NCI-H526 treated with DMSO at 0.1 percent for 48 hours (cell line): ENCODE measurements at places on chromosomes 12 and 14.

- peak; percentile 9 for DNase-seq
These were observed 36.8 kb upstream of the G2E3 start for GRCh38 chr14:30521899-30522736.

- peak; percentile 41 for DNase-seq
These were observed 107.1 kb downstream of the TMTC2 start for GRCh38 chr12:82793751-82794281.

- DNase-seq: no peak
These were observed 6.1 kb downstream of the IFI27L2 start for GRCh38 chr14:94123296-94123695.

GRCh38 chr12:3863756-3864155 lies 9.4 kb downstream of the PARP11 start:
- DNase-seq: no peak

GRCh38 chr12:70157099-70157498 lies 86.1 kb upstream of the CNOT2 start:
- DNase-seq: no peak

DNA sequence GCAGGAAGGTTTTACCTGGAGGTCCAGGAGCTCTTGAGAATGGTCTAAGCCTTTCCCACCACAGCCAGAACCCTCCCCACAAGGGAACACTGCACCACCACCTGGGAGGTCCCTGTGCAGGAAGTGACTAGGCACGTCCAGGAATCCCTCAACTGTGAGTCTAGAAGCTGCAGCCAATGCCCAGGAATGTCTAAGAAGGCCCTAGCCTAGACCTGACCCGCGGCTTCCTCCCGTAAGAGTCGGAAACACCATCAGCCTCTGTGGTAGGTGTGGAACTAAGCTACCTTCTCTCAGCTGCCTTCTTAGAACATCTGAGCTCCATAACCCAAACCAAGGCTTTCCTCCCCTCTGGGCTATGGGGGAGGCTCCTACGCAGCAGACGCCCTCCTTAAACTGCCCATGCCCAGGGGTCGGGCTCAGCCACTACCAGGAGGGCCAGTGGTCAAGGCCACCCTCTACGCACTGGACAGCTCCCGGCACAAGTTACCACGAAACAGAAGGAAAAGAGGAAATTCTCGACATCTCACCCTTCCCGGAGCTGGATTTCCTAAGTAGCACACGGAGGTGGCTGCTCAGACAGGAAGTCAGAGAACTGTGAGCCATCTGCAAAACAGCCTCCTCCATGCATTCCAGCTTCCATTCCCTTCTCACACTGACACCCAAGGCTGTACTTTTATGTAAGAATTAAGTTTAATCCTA lies 25.5 kb downstream of the ZFYVE21 start:
- no peak for DNase-seq

DNA sequence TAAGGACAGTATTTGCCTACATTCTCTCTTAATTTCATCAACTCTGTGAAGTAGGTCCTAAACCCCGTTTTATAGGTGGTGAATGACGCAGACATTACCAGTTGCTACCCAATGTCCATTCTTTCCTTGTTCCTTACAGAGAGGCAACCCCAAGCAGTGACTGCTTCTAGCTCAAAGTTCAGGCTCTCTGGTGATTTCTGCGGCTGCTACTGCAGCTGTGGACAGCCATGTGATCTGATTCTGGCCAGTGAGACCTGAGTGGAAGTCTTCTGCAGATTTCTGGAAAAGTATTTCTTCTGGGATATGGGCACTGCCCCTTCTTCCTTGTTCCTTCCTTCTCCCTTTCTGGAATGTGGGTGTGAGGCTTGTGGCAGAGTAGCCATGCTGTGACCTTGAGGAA lies 82.9 kb downstream of the ARF6 start:
- no peak for DNase-seq

- DNase-seq: no peak
These were observed 32.7 kb downstream of the DYRK2 start for GRCh38 chr12:67681105-67681778.

DNA sequence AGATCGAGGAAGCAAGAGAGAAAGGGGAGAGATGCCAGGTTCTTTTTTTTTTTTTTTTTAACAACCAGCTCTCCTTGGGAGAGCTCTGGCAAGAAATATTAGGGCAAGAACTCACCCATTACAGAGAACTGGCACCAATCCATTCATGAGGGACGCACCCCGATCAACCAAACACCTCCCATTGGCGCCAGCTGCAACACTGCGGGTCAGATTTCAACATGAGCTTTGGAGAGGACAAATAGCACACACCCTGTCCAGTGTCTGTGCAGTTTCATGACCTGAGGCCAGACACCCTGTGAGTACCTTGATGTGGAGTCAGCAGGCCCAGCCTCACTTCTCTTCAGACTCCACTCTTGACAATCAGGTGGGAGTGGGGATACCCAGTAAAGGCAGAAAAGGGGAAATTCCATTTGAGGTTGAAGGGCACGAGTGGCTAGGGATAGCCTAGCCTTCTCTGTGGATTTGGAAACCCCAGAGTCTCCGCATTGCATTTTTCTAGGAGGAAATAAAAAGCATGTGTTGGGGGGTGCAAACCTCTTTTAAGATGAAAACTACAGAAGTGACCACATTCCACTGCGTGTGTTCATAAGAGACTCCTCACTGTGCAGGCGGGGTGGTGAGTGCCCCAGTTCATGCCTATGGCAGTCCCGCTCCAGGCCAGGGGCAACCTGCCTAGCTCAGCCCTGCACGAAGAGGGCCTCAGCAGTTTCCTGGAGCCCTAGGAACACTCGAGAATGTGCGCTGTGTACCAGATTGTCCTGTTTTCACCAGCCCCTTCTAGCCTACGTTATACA lies 42.4 kb upstream of the GPATCH2L start:
- DNase-seq: no peak

DNA sequence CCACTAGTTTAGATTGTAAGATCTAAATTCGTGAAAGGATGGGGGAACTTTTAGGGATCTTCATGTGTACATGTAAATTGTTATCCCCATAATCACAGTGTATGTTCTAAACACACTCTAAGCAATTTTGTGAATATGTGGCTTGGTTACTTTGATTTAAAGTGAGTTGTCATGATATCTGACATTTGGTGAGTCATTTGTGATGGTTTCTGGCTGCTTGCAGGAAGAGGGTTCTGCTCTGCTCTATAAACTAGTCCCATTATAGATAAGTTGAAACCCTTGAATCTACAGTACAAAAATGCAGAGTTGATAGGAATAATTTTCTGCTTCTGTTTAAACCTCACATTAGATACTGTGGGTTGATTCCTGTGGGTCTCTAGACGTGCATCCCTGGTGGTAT lies 14.8 kb downstream of the GUCY2C start:
- no peak for DNase-seq

DNA sequence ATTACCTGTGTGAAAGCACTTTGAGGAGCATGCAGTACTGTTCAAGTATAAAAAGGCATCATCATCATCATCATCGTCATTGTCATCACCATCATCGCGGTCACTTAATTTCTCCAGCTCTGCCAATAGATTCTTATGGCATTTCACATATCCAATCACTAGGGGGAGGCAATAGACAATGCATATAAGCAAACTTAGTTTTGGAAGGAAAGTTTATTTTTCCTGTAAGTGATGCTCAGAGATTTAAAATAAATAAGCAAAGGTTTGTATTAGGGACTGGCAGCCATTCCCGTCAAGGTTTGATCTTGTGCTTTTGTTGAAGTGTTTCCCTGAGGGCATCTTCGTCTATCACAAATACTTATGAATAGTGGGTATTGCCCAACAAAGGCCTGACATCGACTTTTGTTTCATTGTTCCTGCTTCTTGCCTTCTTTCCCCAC lies 127.4 kb downstream of the KTN1 start:
- DNase-seq: peak; percentile 47

DNA sequence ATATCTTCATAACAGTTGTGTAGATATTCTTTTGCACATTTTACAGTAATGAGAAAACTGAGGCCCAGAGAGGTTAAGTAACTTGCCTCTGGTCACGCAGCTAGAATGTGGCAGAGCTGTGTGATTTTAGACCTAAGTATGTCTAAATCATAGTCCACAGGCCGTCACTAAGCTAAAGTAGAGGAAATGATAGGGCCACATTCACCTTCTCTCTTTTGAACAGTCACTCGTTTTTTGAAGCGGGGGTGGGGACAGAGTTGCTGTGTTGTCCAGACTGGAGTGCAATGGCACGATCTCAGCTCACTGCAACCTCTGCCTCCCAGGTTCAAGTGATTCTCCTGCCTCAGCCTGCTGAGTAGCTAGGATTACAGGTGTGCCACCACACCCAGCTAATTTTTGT lies 68.5 kb downstream of the RASSF3 start:
- DNase-seq: no peak

- DNase-seq: no peak
These were observed 52.3 kb upstream of the EGLN3 start for GRCh38 chr14:34003082-34003668.

DNA sequence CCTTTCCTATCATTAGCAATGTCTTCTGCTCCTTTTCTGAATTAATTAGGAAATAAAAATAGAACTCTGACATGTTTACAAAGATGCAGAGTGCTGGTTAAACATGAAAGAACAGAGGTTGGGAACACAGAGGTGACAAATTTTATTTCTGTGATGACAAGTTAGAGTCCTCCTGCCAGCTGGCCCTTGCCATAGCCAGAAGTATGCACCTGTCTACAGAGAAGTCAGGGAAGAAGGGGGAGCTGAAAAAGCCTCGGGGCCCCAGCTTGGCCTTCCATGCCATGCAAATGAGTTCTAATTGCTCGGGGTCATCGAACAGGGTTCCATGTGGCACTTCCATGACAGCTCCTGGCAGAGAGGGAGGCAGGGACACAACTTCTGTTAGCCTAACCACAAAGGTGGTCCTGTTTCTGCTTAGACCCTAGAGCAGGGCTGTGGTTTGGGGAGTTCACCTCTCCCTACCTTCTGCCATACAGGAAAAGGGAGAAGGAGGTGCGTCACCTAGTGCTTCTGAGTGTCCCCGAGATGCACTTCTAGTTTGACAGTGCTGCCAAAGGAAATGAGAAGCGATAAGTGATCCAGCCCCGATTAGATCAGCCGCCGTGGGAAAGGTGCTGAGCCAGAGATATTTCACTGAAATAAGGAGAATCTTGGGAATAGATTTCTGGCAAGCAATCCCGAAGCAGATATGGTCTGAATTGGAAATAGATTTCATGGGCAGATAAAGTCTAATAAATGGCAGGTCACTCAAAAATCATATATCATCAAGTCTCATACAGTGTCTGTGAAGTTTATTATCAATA lies 155.8 kb upstream of the FOXN3 start:
- no peak for DNase-seq

- no peak for DNase-seq
These were observed at the start of gene LGALS3 for GRCh38 chr14:55129086-55129427. Gene LGALS3, plus strand, starts transcription at chr14:55129252. Its CDS starts 8,122 bp downstream, at chr14:55137374.

- DNase-seq: no peak
These were observed 141.5 kb upstream of the RFLNA start for GRCh38 chr12:124153392-124153791.

DNA sequence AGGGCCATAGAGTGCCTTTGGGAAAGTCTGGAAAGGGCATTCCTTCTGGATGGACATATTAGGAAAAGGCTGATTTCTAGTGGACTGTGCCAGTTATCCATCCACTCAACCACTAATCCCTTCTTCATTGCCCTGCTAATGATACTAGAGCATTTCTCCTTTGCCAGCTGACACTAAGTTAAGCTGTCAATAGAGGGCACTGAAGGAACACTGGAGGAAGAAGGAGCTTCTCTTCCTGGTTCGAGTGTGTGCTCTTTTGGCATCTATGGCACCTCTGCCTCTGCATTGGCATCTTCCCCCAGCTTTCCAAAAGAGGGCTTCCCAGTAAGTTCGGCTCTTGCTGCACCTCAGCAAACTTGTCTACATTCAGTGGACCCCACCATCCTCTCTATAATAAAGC lies 165.4 kb downstream of the DERA start:
- DNase-seq: no peak

GRCh38 chr12:30999723-31000122 lies 73.2 kb downstream of the TSPAN11 start:
- no peak for DNase-seq

DNA sequence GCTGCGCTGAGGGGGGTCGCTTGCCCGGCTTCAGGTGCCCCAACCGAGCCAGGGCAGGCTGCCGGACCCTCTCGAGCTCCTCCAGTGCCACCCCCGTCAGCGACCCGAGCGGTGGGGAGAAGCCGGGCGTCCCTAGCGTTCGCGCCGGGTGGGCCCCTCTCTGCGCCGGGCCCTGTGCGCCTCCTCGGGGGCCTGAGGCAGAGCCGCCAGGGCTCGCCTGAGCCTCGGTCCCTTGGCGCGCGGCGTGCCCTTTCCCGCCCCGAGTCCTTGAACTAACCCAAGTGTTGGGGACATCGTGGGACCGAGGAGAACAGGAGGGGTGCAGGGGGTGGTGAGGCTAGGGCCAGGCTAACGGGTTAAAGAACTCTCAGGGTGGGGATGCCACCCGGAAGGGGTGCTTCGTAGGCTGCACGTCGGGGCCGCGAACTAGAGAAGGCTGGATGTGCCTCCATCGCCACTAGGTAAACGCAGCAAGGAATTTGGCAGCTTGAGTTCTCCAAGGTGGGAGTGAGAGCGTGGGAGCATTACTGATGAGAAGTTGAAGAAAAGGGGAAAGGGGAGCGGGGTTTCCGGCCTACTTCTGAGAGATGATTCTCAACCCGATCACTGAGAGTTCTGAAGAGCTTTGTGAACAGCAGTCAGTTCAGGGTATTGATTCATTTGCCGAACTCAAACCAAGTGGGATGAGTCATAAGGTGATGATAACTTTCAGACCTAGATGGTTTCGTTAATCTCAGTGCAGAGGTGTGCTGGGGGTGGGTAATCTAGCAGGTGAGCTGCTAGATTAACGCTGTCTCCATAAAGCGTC lies 618 bp downstream of the RNF34 start:
- no peak for DNase-seq

GRCh38 chr12:111201036-111201435 lies 167.9 kb downstream of the PHETA1 start:
- DNase-seq: peak; percentile 44

- no peak for DNase-seq
These were observed 3.9 kb downstream of the STYX start for GRCh38 chr14:52733824-52734223.

DNA sequence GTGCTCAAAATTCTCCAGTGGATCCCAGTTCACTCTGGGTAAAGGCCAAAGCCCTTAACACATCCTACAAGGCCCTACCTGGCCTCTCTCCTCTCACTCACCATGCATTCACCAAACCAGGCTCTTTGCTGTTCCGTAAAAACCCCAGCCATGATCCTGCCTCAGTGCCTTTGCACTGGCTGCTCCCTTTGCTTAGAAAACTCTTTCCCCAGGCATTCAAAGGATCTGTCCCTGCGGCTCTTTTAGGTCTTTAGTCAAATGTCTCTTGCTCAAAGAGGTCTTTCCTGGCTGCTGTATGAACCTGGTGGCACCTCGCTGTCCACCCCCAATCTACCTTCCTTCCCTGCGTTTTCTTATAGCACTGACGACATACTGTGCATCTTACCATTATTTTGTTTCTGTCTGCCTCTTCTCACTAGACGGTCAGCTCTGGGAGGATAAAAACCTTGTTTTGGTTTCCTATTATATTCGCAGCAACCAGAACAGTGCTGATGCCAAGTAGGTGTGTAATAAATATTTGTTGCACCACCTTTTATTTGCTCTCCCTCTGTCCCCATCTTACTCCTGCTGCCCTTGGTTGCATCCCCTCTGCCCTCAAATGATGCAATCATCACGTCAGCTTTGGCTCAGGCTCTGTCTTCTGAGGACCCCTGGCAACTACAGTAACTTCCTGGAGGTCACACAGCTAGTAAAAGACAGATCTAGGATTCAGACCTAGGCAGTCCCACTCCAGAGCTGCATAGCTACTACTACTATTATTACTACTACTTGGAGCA lies 23.8 kb upstream of the DICER1 start:
- no peak for DNase-seq

- no peak for DNase-seq
These were observed 22.2 kb downstream of the TMEM30B start for GRCh38 chr14:61258985-61259384.
